Heart left ventricle (tissue), 16 donors: ENCODE measurements at places on chromosomes 12 and 14. TPM values are rescaled to one million over a fixed set of nuclear protein-coding genes. Genes with fewer than 3 reads are reported as not detected.

DBX2 gene
- not detected for polyA plus RNA-seq

OTOGL gene
- polyA plus RNA-seq: 0.11 TPM

NGDN gene
- 17.8 TPM for polyA plus RNA-seq

APOLD1 gene
- 24.6 TPM for polyA plus RNA-seq

IL26 gene
- polyA plus RNA-seq: not detected

CRIP2 gene
- 829 TPM for polyA plus RNA-seq

TMEM119 gene
- 0.80 TPM for polyA plus RNA-seq

NXPH4 gene
- polyA plus RNA-seq: 1.3 TPM

IL31 gene
- polyA plus RNA-seq: not detected

P2RX2 gene
- polyA plus RNA-seq: not detected

PRH2 gene
- not detected for polyA plus RNA-seq

DEPDC4 gene
- polyA plus RNA-seq: 1.1 TPM

TMEM179 gene
- 0.15 TPM for polyA plus RNA-seq

DPPA3 gene
- not detected for polyA plus RNA-seq

FNTB gene
- 10.5 TPM for polyA plus RNA-seq

KRT2 gene
- polyA plus RNA-seq: not detected

CLEC1B gene
- not detected for polyA plus RNA-seq

NYNRIN gene
- polyA plus RNA-seq: 6.7 TPM

TSPAN19 gene
- not detected for polyA plus RNA-seq

KRT71 gene
- not detected for polyA plus RNA-seq

CDKN3 gene
- polyA plus RNA-seq: 5.1 TPM

ANKRD52 gene
- polyA plus RNA-seq: 36.7 TPM

PCNX1 gene
- 11.7 TPM for polyA plus RNA-seq

PRICKLE1 gene
- polyA plus RNA-seq: 3.2 TPM

KIF26A gene
- 8.0 TPM for polyA plus RNA-seq

HOTAIR gene
- not detected for polyA plus RNA-seq

CLEC7A gene
- 2.7 TPM for polyA plus RNA-seq

ASB2 gene
- polyA plus RNA-seq: 22.4 TPM

STON2 gene
- 1.7 TPM for polyA plus RNA-seq

PTGDR gene
- 0.88 TPM for polyA plus RNA-seq

ORAI1 gene
- 4.5 TPM for polyA plus RNA-seq

SERPINA4 gene
- polyA plus RNA-seq: not detected

NTF3 gene
- 0.35 TPM for polyA plus RNA-seq

CCDC175 gene
- polyA plus RNA-seq: not detected

TOMM20L gene
- polyA plus RNA-seq: not detected
